ENCODE measurements at places on chromosomes 4 and X. TPM values are rescaled to one million over a fixed set of nuclear protein-coding genes. Genes with fewer than 3 reads are reported as not detected.

BEX1 gene
- total RNA-seq, result 172 TPM

GPR119 gene
- total RNA-seq, result not detected

FGF2 gene
- 20.3 TPM for total RNA-seq

ARFIP1 gene
- 39.9 TPM for total RNA-seq

PABPC1L2A gene
- 3.0 TPM for total RNA-seq

NR3C2 gene
- total RNA-seq, result 9.0 TPM

QRFPR gene
- total RNA-seq, result 8.8 TPM

CCKAR gene
- 4.6 TPM for total RNA-seq

UCHL1 gene
- 1,495 TPM for total RNA-seq

TSPYL2 gene
- total RNA-seq, result 28.4 TPM

DUX4 gene
- not detected for total RNA-seq

PPP1R3F gene
- total RNA-seq, result 15.7 TPM

GPR34 gene
- total RNA-seq, result 17.1 TPM

ANTXR2 gene
- total RNA-seq, result 12.7 TPM

KANTR gene
- 34.4 TPM for total RNA-seq

Data from diencephalon (tissue), 1 donor.